CD8-positive, alpha-beta memory T cell (primary cell): ENCODE measurements at places on chromosomes 1 and 21. TPM values are rescaled to one million over a fixed set of nuclear protein-coding genes. Genes with fewer than 3 reads are reported as not detected.

- H3K36me3 ChIP-seq = no peaks in the 10 kb centered on the region
- DNase-seq = no peak
- H3K4me3 ChIP-seq = no peak overlapping the region
- no peak overlapping the region for H3K27ac ChIP-seq
- peaks cover 5% of the 10 kb centered on the region for H3K4me1 ChIP-seq
These were observed 94.5 kb downstream of the SYT2 start for GRCh38 chr1:202615501-202616354.

- no peaks in the 10 kb centered on the region for H3K36me3 ChIP-seq
- no peaks in the 10 kb centered on the region for H3K4me1 ChIP-seq
- H3K27ac ChIP-seq = no peak overlapping the region
- DNase-seq = no peak
- H3K4me3 ChIP-seq = no peak overlapping the region
These were observed 5.8 kb downstream of the GALNT2 start for GRCh38 chr1:230072866-230073265.

GRCh38 chr1:179369751-179370341, 4.1 kb downstream of the AXDND1 start:
- no peak overlapping the region for H3K4me3 ChIP-seq
- peak; percentile 59 for DNase-seq
- H3K27ac ChIP-seq = no peak overlapping the region
- H3K36me3 ChIP-seq = no peaks in the 10 kb centered on the region
- H3K4me1 ChIP-seq = peaks cover 12% of the 10 kb centered on the region
- H3K27me3 ChIP-seq = no peaks in the 10 kb centered on the region

DNA sequence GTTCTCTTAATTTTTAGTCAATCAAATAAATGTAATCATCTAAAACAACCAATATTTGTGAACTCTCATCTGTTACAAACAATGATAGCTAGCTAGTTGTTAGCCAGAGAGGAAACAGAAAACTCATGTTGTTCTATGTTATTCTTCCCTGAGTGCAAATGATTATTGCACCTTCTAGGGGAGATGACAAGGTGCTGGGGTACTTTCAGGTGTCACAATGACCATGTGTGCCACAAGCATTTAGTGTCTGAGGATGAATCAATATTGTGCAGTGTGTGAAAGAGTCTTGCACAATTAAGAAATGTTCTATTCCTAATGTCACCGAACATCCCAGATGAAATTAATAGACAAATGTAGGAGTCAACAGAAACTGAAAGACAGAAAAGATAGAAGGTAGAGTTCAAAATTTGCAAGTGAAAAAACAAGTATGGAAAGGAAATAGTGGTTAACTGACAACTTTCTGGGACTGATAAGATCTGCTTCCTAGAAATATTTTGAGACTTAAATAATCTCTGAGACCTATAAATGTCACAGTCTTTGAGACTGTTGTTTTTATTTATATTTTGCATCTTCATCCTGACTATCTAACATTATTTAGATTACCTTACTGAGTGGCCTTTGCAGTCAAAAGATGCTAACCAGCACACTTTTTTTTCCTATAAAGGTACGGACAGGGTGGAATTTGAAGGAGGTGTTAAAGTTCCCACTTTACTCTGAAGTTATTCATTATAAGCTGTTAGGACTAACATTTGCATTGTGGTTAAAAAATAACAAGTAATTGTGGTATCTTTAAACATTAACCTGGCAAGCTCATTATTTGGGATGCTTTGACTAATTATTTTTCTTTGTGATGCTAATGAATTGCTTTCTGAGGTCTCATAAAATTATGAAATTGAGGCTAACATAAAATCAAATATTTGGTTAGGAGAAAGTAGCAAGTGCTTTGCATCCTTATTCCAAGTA, 21.6 kb upstream of the DPYD start:
- no peaks in the 10 kb centered on the region for H3K36me3 ChIP-seq
- DNase-seq = no peak

- DNase-seq = no peak
- H3K4me3 ChIP-seq = no peak overlapping the region
- H3K4me1 ChIP-seq = peaks cover 13% of the 10 kb centered on the region
- no peaks in the 10 kb centered on the region for H3K27me3 ChIP-seq
These were observed 32.4 kb upstream of the PRDX6 start for GRCh38 chr1:173444757-173445156.

GRCh38 chr1:183379951-183380350, 38.2 kb downstream of the NMNAT2 start:
- H3K27ac ChIP-seq = no peak overlapping the region
- no peaks in the 10 kb centered on the region for H3K27me3 ChIP-seq
- no peaks in the 10 kb centered on the region for H3K36me3 ChIP-seq
- no peak overlapping the region for H3K4me3 ChIP-seq

GRCh38 chr1:166944186-166944967, 31.0 kb downstream of the ILDR2 start:
- DNase-seq = peak; percentile 39

- DNase-seq = no peak
- H3K4me1 ChIP-seq = no peaks in the 10 kb centered on the region
- no peaks in the 10 kb centered on the region for H3K36me3 ChIP-seq
These were observed 27.1 kb downstream of the CFAP57 start for GRCh38 chr1:43199093-43199726.

- no peaks in the 10 kb centered on the region for H3K36me3 ChIP-seq
- H3K4me1 ChIP-seq = peaks cover 8% of the 10 kb centered on the region
- no peak for DNase-seq
- peak overlapping the region; percentile 14 for H3K27ac ChIP-seq
These were observed 86.9 kb downstream of the LRRC8D start for GRCh38 chr1:89907727-89908212.

DNA sequence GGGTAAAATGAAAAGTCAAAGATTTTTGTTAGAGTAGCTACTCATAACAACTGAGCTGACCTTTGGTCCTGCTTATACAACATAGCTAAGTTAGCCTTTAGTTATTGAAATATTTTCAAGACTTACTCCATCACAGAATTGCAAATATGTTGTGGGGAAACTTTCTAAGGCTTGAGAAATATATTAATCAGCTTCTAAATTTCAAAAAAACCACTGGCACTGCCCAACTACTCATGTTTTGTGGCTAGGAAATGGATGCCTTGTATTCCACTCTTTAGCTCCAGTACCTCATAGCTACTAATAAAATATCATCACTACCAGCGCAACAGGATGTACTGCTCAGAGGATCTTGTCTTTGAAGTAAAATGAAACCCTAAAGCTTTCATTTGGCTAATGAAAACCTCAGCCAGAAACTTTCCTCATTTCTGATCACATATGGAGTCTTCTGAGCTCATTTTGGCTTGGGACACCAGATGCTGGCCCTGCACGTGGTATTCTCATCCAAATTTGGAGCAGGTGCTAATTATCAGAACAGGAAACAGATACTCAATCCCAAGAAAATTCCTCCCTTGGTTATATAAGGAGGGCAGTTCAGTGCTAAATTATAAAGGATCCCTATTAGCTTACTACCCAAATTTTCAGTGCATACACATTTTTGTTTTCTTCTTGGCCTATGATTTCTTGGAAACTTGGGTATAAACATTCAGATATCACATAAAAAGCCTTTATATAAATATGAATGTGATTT, 690.7 kb downstream of the ADGRL2 start:
- no peaks in the 10 kb centered on the region for H3K36me3 ChIP-seq
- no peak for DNase-seq
- H3K27me3 ChIP-seq = no peaks in the 10 kb centered on the region
- no peak overlapping the region for H3K4me3 ChIP-seq
- H3K4me1 ChIP-seq = no peaks in the 10 kb centered on the region
- no peak overlapping the region for H3K27ac ChIP-seq

DNA sequence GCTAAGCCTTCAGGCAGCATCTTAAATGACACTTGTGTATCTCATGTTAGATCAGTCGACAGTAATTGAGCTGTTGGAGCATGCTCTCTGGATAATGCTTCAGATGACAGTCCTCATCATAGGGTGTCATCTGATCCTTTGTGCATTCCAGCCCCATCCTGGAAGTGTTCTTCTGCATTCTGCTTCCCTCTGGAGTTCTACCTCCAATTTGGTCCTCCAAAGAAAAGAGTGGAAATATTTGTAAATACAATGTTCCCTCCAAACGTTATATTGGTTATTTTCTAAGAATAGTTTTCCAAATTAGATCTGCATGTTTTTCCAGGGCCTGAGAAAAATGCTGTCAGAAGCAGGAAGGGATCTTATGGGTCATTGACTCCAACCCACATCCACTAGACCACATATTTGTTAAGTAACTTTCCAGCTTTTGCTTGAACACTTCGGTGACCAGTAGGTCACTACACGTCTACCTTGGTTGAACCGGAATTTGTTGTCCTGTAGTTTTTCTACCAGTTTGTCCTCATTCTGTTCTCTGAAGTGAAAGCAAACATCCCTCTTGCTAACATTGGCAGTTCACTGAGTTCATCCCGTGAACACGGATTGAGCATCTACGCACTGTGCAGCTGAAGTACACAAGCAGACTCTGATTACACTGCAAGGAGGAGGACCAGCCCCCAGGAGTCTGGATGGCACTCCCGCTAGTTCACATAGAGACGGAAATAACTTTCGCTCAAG, 136.0 kb downstream of the TLR5 start:
- H3K27me3 ChIP-seq = no peaks in the 10 kb centered on the region
- H3K27ac ChIP-seq = no peak overlapping the region
- H3K4me3 ChIP-seq = no peak overlapping the region
- DNase-seq = no peak
- H3K36me3 ChIP-seq = peaks cover 8% of the 10 kb centered on the region

- no peaks in the 10 kb centered on the region for H3K27me3 ChIP-seq
- no peaks in the 10 kb centered on the region for H3K36me3 ChIP-seq
- no peaks in the 10 kb centered on the region for H3K4me1 ChIP-seq
These were observed 192.4 kb downstream of the PTGER3 start for GRCh38 chr1:70855203-70855602.

GRCh38 chr1:19220080-19220846, 10.2 kb upstream of the UBR4 start:
- no peak for DNase-seq
- no peak overlapping the region for H3K27ac ChIP-seq
- no peaks in the 10 kb centered on the region for H3K4me1 ChIP-seq
- no peak overlapping the region for H3K4me3 ChIP-seq
- peaks cover 60% of the 10 kb centered on the region for H3K36me3 ChIP-seq
- H3K27me3 ChIP-seq = no peaks in the 10 kb centered on the region

- H3K36me3 ChIP-seq = no peaks in the 10 kb centered on the region
- H3K4me3 ChIP-seq = no peak overlapping the region
- DNase-seq = no peak
- H3K27me3 ChIP-seq = no peaks in the 10 kb centered on the region
- H3K27ac ChIP-seq = no peak overlapping the region
- no peaks in the 10 kb centered on the region for H3K4me1 ChIP-seq
These were observed 48.5 kb upstream of the SCYL3 start for GRCh38 chr1:169941982-169942830.

GRCh38 chr1:233620065-233620464, 6.2 kb downstream of the KCNK1 start:
- no peaks in the 10 kb centered on the region for H3K36me3 ChIP-seq
- H3K27me3 ChIP-seq = no peaks in the 10 kb centered on the region
- no peak overlapping the region for H3K4me3 ChIP-seq
- no peak for DNase-seq

GRCh38 chr1:36693161-36693525, 210.4 kb upstream of the CSF3R start:
- H3K27ac ChIP-seq = no peak overlapping the region
- no peaks in the 10 kb centered on the region for H3K36me3 ChIP-seq
- no peak for DNase-seq
- no peaks in the 10 kb centered on the region for H3K27me3 ChIP-seq

- no peaks in the 10 kb centered on the region for H3K36me3 ChIP-seq
- no peak for DNase-seq
- H3K4me1 ChIP-seq = no peaks in the 10 kb centered on the region
These were observed 49.5 kb upstream of the VCAM1 start for GRCh38 chr1:100670083-100670482.

DNA sequence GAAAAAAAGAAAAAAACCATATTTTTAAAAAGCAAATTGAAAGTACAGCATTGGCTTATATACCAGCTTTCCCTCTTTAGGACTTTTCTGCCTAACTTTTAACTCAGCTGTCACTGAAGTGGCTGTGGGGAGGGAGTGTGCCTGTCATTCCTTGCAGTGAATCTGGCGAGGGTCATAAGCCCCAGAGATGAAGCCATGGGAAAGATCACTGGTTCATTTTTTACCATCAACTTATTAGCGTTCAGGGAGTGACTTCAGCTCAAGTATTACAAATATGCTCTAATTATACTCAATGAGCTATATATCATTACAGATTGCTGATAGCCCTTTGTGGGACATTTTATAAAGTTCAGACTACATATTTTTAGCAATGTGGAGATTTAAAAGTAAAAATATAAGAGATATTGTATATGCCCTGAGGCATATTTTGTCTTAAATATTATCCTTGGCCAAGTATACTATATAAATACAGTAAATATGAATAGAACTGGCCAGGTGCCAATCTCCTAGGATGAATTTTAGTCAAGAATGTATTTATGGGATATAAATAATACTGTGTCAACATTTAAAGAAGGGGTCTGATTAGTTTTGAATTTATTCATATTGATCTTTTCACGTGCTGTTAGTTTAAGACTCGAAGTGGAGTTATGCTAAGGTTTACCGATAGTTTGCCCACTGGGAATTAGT, 4.4 kb downstream of the TGFB2 start:
- H3K27ac ChIP-seq = no peak overlapping the region
- H3K4me1 ChIP-seq = peaks cover 22% of the 10 kb centered on the region
- DNase-seq = no peak
- no peaks in the 10 kb centered on the region for H3K36me3 ChIP-seq

- H3K4me3 ChIP-seq = no peak within 1 kb of the TSS
- H3K36me3 ChIP-seq = no peaks in the 10 kb centered on the region
- no peaks in the 10 kb centered on the region for H3K27me3 ChIP-seq
- no peaks in the 10 kb centered on the region for H3K4me1 ChIP-seq
These were observed at the start of gene KRTAP7-1 for GRCh38 chr21:30829659-30830058. KRTAP7-1 (minus strand) TSS chr21:30829759; CDS start chr21:30829698, 61 bp downstream.

DNA sequence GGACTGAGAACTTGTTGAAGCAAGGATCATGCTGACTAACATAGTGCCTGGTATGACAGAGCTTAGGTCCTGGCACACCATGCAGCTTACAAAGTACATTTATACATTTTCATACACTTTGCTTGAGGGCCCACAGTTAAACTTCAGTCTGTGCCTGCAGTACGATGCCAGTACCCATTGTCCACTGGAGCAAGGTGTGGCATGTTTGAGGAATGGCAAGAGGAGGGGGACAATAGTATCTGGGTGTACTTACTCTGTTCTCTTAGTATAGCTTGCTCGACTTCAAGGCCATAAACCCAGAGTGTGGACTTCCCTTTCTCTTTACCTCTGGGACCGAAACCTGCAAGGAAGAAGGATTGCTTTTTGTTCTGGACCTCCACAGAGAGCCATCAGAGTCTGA, 6.8 kb upstream of the YBX1 start:
- H3K36me3 ChIP-seq = no peaks in the 10 kb centered on the region
- H3K4me1 ChIP-seq = peaks cover 5% of the 10 kb centered on the region
- no peak for DNase-seq
- no peak overlapping the region for H3K4me3 ChIP-seq
- H3K27me3 ChIP-seq = no peaks in the 10 kb centered on the region

OR4F16 gene
- not detected for polyA plus RNA-seq

PLA2G5 gene
- not detected for polyA plus RNA-seq

ACOT11 gene
- polyA plus RNA-seq = 0.09 TPM

TAL1 gene
- not detected for polyA plus RNA-seq

CXADR gene
- polyA plus RNA-seq = 0.81 TPM

CYP2J2 gene
- 1.6 TPM for polyA plus RNA-seq

AQP10 gene
- polyA plus RNA-seq = not detected

MASP2 gene
- polyA plus RNA-seq = not detected
